ENCODE measurements at places on chromosomes 1 and 21.
A peak's percentile ranks its signal among the peaks of the same experiment; 100 is the strongest.

GRCh38 chr1:202982715-202983430 lies 15.8 kb upstream of the CYB5R1 start:
- no peak for DNase-seq

GRCh38 chr21:34093083-34093482 lies 19.7 kb downstream of the MRPS6 start:
- DNase-seq, result no peak

DNA sequence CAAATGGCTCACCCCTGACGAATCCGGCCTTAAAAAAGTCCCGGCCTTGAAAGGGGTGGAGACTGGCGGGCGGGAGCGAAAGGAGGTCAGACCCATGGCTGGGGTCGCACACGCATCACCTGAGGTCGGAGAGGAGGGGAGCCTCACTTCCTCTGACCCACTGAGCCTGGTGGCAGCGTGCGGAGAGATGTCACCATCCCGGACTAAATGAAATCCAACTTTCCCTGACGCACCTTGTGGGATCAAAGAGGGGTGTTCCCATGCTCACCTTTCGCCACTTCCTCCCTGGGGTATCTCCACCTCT lies 709 bp upstream of the SLC41A1 start:
- DNase-seq, result no peak

DNA sequence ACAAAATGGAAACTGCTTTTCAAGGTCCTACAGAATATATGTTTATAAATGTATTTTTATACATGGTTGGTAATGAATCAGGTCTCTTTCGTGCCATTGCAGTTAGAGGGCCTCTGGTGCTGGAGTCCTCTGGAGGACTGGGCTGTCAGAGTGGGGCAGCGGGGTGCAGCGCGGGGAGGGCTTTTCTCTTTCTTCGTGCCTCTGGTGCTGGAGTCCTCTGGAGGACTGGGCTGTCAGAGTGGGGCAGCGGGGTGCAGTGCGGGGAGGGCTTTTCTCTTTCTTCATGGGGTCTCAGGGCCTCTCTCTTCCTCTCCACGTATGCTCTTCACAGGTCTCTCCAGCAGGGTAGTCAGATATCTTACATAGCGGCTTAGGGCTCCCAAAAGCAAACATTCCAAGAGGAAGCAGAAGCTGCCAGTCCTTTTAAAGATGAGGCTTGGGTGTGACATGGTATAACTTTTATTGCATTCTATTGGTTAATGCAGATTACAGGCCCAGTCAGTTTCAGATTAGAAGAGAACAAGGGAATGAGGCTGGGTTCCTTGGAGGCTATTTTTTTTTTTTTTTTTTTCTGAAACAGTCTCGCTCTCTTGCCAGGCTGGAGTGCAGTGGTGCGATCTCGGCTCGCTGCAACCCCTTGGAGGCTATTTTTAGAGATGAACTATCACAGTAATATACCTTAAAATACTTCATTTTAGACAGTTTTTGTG lies 13.1 kb downstream of the SDCCAG8 start:
- no peak for DNase-seq

DNA sequence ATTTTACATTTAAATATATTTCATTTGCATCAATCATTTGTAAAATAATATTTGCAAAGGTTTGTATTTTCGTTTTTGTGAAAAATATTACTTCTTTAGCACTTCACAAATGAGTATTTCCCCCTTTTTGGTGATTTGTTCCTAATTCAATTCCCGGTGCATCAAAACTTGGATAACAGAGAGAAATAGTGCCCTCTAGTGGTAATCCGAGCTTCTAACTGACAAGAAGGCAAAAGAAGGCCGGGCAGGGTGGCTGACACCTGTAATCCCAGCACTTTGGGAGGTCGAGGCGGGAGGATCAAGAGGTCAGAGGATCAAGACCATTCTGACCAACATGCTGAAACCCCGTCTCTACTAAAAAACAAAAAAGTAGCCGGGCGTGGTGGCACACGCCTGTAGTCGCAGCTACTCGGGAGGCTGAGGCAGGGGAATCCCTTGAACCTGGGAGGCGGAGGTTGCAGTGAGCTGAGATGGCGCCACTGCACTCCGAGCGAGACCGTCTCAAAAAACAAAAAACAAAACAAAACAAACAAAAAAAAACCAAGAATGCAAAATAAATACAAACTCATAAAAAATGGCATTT lies 137.7 kb downstream of the COL11A1 start:
- DNase-seq, result no peak

DNA sequence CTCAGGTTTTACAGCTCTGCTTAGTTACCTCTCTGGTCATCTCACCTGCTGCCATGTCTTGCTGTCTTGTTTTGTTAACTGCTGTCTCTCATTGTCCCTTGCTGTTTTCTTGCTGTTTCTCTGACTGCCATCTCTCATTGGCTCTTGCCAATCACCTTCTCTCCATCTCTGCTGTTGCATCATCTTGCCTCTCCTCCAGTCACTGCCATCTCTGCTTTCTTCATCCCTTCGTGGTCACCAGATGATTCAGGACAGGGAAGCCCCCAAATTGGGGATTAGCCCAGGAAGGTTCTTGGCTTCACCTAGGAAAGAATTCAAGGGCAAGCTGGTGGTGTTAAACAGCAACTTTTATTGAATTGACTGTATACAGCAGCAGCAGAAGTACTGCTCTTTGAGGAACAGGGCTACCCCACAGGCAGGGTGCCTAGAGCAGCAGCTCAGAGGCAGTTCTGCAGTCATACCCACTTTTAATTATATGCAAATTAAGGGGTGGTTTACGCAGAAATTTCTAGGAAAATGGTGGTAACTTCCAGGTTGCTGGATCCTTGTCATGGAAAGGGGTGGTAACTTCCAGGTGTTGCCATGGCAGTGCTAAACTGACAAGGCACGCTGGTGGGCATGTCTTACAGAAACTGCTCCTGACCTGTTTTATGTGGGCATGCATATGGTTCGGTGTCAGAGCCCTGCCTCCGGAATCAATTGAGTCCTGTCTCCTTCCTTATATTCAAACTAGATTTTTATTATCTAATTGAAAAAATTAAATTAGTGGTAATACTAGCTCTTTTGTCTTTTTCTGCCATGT lies 33.4 kb downstream of the SUCO start:
- DNase-seq, result no peak

GRCh38 chr1:244388961-244389360 lies 62.7 kb downstream of the ADSS2 start:
- no peak for DNase-seq

GRCh38 chr1:235434001-235434400 lies 66.8 kb downstream of the TBCE start:
- no peak for DNase-seq

DNA sequence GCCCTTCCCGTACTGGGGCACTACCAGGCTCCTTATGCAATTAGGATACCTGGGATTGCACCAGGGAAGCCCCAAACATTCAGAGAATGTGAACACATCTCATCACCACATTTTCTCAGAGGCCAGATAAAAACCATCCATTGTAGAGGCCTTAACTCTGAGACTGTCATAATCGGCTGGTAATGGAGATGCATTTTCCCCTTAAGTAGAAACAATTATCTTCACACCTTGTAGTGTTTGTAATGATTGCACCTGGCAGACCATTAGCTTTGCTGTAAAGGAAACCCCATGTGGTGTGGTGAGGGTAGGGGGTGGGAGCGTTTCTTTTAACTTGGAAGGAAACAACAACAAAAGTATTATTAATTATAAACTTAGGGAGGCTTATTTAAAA lies 90.0 kb upstream of the TLR5 start:
- DNase-seq, result no peak

- peak; percentile 58 for DNase-seq
Measured at GRCh38 chr1:160795951-160796383, at the start of gene LY9. LY9 (plus strand) TSS chr1:160796174; CDS start chr1:160796188, 14 bp downstream.

DNA sequence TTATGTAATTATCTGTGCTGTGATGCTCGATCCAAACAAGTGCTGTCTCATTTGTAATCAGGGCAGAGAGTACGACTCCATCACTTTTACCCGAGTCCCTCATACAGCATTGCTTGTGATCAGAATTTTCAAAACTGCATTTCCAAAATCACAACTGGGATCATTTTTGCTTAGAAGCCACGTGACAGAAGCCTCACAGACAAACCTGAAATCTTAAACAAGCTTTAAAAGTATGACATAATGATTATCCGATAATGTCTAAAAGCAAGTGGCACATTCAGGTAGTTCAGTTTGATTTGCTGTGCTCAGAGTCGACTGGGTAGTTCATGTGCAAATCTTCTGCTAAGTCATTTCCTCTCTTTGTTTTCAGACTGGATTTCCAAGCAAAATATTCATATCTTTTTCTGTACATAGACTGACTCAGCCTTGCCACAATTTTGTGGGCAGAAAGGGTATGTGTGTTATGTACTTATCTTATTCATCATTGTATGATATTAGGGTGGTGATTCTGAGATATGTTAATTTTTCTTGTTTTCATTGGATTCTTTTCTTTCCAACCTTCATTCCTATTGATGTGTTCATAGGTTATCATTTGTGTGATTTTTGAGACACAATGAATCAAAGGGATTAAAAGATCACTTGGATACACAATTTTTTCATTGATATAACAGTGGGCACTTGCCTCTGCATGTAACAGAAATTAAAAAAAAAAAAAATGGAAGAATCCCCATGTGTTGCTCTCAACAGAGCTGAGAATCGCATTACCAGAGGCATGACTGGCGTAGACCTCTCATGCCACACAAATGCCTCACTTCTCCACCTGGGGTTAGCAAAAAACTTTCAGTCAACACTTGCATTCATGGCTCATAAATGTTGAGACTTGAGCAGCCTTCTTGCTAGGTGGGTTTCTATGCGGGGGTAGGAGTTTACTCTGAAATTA lies 355.7 kb downstream of the LTN1 start:
- DNase-seq, result no peak

DNA sequence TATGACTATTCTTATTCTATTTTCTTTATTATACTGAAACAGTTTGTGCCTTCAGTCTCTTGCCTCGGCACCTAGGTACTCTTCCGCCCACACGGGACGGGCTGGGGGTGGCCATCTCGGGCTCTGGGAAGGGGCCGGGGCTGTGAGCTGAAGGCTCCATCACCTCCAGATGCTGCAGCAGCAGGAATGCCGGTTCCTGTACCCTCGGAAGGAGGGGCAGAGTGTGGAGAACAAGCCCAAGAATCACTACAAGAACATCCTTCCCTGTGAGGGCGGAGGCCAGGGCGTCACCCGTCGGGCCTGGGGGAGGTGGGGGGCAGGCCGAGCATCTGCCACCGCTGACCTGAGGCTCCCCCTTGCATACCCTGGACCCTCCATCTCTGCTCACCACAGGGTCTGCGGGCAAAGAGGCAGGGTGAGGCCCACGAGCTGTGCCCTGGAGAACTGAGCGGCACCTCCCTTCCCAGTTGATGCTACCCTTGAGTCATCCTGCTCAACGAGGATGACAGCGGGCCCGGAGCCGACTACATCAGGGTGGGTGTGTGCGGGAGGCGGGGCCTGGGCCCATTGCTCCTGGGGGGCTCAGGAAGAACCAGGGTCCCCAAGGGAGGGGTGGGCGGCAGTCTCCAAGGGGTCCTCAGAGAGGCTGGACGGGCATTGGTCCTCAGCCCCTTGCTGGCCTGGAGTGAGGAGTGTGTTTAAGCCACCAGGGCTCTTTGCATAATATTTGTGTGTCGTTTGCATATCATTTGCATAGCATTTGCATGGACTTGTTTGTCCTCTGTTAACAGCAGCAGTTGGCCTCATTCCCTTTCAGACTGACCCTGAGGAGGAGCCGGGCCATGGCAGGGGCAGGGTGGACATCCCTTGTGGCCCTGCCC lies 7.5 kb downstream of the RNF223 start:
- DNase-seq, result no peak

GRCh38 chr1:28369371-28370238 lies at the start of gene PHACTR4:
PHACTR4 (plus strand) TSS chr1:28369740; CDS start chr1:28407448, 37,708 bp downstream.
- DNase-seq, result peak; percentile 51

GRCh38 chr1:1137256-1138045 lies 21.6 kb upstream of the C1orf159 start:
- DNase-seq, result peak; percentile 29

DNA sequence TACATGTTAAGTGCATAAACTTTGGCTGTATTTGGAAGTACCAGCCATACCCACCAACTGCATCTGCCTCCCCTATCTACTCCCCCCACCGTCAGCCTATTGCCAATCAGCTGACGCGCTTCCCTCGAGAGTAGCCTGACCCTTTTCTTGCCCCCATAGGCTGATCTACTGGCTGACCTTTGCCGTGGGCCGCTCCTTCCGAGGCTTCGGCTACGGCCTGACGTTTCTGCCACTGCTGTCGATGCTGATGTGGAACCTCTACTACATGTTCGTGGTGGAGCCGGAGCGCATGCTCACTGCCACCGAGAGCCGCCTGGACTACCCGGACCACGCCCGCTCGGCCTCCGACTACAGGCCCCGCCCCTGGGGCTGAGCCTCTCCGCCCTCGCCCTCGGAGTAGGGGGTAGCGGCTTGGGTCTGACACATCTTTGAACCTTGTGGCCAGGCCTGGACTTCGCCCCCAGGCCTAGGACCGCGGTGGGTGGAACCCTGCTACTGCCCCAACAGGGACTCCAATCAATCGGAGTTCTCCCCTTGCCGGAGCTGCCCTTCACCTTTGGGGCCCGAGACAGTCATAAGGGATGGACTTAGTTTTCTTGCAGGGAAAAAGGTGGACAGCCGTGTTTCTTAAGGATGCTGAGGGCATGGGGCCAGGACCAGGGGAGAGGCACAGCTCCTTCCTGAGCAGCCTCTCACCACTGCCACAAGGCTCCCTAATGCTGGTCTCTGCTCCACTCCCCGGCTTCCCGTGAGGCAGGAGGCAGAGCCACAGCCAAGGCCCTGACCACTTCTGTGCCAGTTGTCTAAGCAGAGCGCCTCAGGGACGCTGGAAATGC lies 4.0 kb downstream of the GLMP start:
- no peak for DNase-seq

GRCh38 chr1:202968895-202969295 lies 1.8 kb upstream of the CYB5R1 start:
- DNase-seq, result no peak

DNA sequence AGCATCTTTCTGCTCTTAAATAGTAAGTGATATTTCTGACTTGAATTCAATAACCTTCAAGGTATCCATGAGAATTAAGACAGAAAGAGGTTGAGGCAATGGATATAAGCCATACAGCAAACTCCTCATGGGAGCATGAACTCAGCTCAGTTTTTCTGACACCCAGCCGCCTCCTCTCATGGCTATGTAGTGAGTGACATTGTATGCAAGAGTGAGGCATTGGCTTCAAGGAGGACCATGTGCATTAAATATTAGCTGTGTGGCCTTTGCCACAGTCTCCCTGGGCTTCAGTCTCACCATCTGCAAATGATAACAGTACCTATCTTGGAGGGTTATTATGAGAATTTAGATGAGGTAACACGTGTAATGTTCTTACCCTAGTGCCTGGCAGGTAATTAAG lies 23.4 kb downstream of the NIBAN1 start:
- DNase-seq, result no peak

- DNase-seq, result no peak
Measured at GRCh38 chr21:29144736-29145353, 14.4 kb downstream of the MAP3K7CL start.

- no peak for DNase-seq
Measured at GRCh38 chr1:119827010-119827409, 15.8 kb upstream of the REG4 start.

DNA sequence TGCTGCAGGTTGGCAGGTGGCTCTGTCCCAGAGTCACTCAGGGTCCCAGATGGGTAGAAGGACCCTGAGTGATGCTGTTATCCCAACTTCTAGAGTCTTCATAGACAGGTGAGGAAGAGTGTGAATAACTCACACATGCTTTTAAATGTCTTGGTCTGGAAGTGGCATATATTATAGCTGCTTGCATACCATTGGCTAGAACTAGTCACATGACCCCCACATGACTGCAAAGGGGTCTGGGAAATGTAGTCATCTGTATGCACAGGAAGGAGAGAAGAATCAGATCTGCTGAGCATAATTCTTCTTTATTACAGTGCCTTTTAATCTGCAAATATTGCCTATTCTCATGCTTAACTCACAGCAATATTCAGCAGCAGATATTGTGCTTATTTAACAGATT lies 28.2 kb upstream of the KLHDC7A start:
- no peak for DNase-seq

GRCh38 chr21:28247454-28248020 lies 745.1 kb downstream of the LTN1 start:
- no peak for DNase-seq

Measured in activated naive CD8-positive, alpha-beta T cell treated with anti-CD3 and anti-CD28 coated beads, Interleukin-2, amount 50 U/mL, for 16 hours (primary cell).